RKO (cell line): ENCODE measurements at places on chromosomes 3 and 15.

- DNase-seq: no peak
Observed at GRCh38 chr3:147244397-147244796, 161.9 kb downstream of the ZIC4 start.

- DNase-seq: no peak
Observed at GRCh38 chr3:21859124-21860081, 108.4 kb upstream of the ZNF385D start.

DNA sequence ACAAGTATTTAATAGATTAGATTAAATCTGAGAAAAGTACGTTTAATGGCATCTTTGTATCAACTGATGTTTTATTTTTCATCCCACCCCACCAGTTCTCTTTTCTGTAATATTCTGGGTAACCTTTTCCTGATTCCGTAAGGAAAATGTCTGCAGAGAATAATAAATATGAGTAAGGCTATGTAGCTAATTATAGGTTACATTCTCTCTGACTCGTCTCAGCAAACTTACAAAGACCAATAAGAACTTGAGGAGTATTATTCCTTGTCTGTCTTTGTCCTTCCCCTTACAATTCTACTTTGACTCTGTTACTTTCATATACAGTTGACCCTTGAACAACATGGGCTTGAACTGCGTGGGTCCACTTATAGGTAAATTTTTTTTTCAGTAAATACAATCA lies 12.1 kb downstream of the SNAP23 start:
- peak; percentile 26 for DNase-seq

- DNase-seq: no peak
Observed at GRCh38 chr15:71592203-71592602, 218.2 kb upstream of the NR2E3 start.

DNA sequence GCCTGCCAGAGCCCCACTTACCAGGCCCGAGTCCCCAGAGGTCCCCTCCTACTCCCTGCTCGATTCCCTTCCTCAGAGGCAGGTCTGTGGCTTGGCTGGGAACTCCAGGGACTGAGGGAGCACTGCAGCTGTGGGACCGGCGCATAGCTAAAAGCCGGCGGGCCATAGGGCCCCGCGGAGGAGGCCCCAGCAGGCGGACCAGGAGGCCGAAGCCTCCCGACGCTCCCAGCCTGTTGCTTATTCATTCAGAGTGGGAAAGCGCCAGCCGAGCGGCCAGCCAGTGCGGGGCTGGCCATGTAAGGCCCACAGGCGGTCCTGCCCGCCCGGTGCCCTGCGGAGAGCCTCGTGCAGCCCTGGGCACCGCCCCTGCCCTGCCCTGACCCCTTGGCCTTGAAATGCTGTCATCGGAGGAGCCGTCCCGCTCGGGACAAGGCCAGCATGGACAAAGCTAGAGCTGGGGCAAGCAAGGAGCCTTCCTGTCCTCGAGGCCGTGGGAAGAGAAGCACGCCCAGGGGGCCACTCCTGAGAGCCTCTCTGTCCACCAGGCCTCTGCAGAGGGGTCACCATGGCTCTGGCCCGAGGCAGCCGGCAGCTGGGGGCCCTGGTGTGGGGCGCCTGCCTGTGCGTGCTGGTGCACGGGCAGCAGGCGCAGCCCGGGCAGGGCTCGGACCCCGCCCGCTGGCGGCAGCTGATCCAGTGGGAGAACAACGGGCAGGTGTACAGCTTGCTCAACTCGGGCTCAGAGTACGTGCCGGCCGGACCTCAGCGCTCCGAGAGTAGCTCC lies at the start of gene LOXL1:
TSS of gene LOXL1 (plus strand) at position 244 of the 784 bp plus-strand sequence. CDS start at position 566, 322 bp downstream.
- DNase-seq: peak; percentile 74

GRCh38 chr3:84440291-84440690 lies 518.5 kb upstream of the CADM2 start:
- no peak for DNase-seq

DNA sequence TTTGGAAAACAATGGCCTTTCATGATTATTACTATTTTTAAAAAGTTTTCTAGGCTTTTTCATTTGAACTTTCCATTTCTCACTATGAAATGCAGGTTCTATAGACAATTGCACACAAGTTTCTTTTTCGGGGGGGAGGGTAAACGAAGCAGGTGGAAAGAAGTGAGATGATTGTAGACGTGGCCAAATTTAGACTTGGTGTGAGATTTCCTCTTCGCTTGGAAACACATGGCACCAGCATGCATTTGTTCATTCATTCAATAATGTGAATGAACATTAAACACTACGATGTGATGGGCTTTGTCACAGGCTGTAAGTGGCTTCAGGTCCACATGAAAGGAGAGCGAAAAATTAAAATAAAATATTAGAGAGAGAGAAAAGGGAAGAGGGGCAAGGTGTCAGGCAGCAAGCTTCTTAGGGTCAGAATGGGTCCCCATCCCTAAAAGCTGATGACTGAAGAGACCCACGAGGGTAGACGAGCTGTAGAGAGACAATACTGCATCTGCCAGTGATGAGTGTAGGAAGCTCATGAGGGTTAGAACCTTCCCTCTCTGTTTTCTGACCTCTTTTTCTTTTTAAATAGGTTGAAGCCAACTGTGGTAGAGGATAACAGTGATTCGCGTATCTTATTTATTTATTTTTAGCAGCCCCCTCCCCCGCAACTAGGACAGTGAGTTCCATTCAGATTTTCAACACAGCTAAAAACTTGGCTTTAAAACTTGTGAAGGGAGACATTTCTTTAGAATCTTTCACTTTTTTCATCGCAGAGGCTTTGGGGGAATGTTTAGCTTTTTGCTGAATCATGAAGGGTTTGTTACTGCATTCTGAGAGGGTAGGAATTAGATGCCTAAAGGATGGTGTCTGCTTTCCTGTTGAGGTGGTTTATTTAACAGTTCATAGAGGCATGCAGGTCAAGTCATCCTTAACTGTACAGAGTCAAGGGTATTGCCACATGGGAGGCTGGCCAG lies 36.2 kb downstream of the GAP43 start:
- DNase-seq: no peak

DNA sequence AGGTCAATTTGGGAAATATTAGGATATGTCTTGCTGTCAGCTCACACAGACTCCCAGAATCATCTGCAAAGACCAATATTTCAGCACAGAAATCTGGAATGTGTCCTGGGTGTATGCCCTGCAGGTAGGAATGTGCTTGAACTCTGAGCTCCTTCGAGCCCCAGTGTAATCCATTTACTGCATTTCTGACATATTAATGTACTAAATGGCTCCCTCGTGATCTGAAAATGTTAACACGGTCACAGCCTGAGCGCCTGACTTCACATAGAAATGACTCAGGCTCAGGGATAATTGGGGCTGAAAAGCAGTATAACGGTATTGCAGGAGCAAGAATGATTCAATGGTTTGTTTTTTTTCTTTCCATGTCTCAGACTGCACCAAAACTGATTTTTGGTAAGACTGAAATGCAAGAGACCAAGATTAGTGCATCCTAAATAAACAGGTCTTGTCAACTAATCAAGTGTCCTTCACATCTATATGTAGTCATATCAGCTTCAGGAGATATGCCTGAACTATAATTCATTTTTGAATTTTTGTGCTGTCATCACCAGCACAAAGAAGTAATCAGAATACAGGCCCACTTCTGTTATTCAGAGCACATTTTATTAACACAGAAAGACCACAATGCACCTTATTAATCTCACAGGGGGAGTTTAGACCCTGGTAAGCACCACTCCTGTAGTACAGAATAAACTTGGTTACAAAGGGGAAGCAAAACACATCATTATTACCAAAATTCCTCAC lies 49.8 kb downstream of the DCLK3 start:
- peak; percentile 13 for DNase-seq
